SHP77 (cell line): ENCODE measurements at places on chromosomes 1 and 21.

DNA sequence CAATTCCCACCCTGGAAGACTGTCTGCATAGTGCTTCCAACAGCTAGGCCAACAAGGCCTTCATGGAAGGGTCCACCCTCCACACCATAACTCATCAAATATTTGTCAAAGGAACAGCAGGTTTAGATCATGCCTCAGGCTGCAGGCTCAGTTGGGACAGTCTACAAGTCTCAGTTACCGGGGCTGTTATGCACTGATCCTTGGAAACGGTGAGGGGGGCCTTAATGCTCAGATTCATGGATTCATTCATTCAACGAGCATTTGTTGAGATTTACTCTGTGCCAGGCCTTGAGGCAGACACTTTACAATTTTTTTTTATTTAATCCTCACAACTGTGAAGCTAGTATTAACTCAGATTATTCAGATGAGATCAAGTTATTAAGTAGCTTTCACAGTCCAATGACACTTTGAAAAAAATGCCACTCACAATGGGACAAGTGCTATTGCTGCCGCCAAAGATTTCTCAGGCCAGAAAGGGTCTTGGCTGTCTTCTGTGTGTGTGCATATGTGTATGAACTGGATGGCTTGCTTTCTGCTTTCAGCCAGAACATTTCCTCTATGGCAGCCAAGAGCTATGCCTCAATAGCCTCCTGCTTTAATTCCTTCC, 8.9 kb upstream of the C1orf216 start:
- no peak for DNase-seq

GRCh38 chr1:227297073-227297793, 21.1 kb downstream of the CDC42BPA start:
- no peak for DNase-seq

DNA sequence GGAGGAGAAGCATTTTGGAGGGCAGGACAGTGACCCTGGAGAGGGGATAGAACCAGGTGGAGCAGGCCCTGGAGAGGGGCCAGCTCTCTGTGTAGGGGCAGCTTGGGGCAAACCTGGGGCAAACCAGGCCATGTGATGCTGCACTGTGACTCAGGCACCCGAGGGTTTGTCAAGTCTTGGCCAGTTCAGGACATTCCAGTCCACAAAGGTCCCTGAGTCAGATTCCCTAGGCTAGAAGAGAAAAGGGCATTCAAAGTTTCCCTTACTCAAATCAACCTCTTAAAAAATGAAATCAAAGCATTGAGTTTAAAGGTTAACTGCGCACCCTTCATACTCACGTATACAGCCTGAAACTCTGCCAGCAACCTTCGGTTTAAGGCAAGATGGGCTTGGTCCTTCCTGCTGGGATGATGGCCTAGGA, 25.2 kb upstream of the PLA2G2C start:
- DNase-seq, result no peak

GRCh38 chr1:225597926-225598575, 54.9 kb downstream of the ENAH start:
- no peak for DNase-seq

GRCh38 chr1:56135069-56135863, 444.1 kb downstream of the PLPP3 start:
- no peak for DNase-seq

DNA sequence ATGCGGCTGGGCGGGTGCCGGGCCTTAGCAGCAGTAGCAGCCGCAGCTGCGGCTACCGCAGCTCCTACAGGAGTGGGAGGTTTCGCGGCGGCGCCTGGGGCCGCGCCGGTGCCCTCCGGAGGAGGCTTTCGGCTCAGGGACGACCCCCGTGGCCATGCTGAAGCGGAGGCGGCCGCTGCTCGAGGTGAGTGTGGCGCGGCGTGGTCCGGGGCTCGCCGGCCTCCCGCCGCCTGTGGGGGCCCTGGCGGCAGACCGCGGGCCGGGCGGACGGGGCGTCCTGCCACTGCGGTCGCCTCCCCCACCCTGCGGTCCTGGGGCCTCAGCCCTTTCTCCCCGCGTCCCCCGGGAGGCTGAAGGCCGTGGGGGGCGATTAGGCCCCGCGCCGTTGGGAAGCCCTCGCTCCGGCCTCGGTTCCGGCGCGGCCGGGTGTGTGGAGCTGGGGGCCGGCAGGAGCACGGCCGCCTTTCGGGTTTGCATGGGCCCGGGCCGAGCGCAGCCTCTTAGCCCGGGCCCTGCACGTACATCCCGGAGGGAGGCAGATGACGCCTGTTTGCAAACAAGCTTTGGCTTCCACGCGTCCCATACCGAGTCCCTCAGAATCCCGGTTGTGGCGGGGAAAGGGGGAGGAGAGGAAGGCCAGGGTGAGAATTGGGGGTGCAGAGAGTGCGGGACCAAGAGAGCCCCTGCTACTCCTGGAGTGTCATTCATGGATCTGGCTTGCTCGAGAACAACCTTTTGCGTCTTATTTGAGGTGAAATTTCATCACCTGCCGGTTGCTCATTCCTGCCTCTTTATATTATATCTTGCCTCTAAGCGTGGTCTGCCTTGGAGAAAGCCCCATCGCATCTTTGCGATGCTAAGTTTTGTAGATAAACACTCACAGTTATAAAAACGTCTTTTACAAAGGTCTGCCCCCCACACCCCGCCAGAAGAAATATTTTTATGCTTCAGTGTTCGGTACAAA, 613 bp downstream of the ZFYVE9 start:
- DNase-seq, result peak; percentile 49

DNA sequence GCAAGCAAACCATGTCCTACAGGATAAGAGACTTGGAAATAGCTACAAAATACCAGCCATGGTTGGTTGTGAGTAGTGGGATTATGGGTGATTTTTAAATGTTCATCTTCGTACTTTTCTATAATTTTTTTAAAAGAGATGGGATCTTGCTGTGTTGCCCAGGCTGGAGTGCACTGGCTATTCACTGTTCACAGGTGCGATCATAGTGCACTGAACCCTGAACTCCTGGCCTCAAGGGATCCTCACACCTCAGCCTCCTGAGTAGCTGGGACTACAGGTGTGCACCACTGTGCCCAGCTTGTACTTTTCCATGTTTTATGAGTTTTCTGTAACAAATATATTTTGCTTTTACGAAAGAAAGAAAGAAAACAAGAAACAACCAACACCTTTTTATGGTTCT, 224.2 kb downstream of the FOXD2 start:
- DNase-seq, result no peak

GRCh38 chr1:78184460-78185072, 138.8 kb downstream of the GIPC2 start:
- DNase-seq, result no peak

DNA sequence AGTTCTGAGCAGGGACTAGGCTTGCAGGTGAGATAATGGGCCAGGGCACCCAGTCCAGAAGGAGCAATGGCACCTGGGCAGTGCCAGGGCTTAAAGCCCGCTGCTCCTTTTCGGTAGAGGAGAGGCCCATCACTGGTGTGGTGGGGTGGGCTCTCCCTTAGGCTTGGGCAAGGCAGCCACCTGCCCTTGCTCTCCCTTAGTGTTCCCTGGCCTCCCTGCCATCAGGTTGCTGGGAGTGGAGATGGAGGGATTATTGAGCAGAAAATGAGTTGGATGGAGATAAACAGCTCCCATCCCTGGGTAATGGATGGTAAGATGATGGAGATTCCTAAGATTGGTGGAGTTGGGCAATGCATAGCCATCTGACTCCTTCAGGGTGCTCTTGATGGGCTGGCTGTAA, 7.9 kb downstream of the MYOG start:
- DNase-seq, result no peak

DNA sequence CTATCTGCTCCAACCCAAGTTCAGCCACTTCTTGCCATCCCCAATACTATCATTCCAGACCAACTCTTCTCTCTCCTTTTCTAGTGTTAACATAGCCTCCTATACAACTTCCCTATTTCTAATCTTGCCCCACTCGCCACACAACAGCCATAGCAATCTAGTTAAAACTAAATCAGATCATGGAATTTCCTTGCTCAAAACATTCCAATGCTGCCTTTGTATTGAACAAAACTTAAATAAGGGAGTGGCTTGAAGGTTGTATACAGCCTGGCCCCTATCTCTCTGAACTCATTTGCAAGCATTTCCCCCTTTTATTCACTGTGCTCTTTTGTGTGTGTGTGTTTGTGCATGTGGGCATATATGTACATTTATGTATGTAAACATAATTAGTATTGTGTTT, 118.1 kb upstream of the SGIP1 start:
- no peak for DNase-seq

GRCh38 chr21:36555199-36555800, 75.4 kb upstream of the CLDN14 start:
- DNase-seq, result no peak

DNA sequence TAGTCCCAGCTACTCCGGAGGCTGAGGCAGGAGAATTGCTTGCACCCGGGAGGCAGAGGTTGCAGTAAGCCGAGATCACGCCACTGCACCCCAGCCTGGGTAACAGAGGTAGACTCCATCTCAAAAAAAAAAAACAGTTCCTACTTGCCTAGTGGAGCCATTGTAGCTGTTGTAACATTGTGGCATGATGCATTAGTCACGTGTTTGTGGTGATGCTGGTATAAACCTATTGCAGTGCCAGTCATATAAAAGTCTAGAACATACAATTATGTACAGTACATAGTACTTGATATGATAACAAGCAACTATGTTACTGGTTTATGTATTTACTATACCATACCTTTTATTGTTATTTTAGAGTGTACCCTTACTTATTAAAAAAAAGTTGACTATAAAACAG, 16.2 kb downstream of the KYAT3 start:
- no peak for DNase-seq

- DNase-seq, result no peak
Measured at GRCh38 chr21:40255518-40256444, 388.5 kb downstream of the PCP4 start.

- DNase-seq, result no peak
Measured at GRCh38 chr1:150194381-150195031, 41.4 kb downstream of the ANP32E start.

DNA sequence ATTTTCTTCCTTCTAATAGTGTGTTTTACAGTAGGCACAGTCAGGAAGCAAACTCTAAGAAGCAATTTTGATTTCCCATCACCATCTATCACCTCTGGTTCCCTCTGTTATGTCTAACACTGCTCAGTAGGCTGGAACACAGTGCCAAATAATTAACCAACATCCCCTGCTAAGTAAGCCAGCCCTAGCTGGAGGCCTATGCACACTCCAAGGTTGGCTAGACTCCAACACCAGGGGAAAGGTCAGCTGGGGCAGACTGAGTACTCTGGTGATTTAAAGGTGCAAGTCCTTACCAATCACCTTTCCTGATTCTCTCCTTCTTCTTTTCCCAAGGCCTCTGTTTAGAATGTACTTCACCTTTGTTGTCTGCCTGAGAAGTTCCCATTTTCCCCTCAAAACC, 46.5 kb upstream of the BEND5 start:
- no peak for DNase-seq

DNA sequence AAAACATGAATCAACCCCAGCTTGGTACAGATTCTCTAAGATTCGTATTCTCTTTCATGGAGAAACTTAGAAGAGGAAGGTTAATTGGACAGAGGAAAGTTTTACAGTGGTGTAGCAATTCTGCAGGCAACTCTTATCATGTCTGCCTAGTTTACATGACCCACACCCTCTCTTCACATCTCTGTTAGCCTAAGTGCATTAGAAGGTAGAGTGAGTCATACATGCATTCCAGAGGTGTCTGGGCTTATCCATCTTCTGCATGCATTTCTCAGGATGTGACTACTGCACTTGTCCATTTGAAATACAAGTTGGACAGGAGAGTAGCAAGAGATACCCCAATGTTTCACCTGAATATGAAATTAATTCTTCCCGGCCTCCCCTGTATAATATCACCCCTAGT, 578.4 kb upstream of the NCAM2 start:
- DNase-seq, result no peak

DNA sequence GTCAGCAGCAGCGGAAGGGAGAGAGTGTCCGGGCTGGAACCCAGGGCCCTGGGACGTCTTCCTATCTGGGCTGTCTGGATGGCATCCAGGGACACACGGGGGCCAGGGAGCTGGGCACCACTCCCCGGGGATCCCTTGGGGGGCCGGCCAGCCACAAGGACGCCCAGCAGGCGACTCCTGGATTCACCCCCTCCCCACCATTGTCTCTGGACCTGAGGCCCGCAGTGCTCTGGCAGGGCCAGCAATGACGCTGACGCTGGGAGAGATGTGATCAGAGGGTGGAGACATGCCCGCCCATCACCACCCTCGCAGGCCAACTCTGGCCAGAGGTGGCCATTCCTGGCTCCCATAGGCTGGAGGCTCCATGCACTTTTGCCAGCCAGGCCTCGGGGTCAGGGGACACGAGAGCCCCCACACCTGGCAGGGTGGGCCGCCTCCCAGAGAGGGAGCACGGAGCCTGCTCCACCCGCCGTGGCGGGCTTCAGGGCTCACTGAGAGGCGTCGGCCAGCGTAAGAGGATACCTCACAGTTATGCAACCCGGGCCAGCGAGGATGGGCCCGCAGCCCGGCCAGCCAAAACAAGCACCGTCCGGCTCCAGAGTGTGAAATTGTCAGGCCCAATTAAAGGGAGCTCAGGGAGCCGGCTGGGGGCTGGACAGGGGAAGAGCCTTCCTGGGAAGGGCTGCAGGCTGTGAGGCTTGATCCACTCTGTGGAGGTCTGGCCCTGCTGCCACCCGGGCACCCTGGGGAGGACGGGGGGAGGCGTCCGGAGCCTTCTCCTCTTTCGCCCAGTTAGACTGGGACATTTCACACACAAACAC, 10.3 kb downstream of the ACTRT2 start:
- DNase-seq, result no peak

DNA sequence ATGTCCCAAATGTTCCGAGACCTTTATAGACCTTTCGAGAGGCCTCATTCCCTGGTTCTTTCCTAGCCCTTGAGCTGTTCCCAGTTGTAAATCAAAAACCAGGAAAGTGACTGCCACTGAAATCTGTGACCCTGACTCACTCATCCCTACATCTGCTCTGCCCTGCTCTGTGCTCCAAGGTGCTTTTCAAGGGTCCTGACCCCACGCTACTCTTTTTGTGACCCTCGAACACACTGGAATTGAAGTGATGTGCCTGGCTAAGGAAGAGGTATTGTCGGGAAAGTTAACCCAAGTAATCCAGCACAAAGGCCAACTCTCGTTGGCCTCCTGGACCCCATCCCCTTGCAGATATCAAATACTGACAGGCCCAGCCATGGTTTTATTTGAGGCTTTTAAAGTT, 244.4 kb downstream of the HHAT start:
- no peak for DNase-seq

- peak; percentile 57 for DNase-seq
Measured at GRCh38 chr1:63643926-63644325, 50.7 kb downstream of the PGM1 start.

- DNase-seq, result no peak
Measured at GRCh38 chr21:21057349-21058062, 59.3 kb downstream of the NCAM2 start.

- DNase-seq, result peak; percentile 17
Measured at GRCh38 chr21:36186506-36187399, 30.1 kb downstream of the DOP1B start.

- no peak for DNase-seq
Measured at GRCh38 chr1:2639203-2639602, 6.4 kb upstream of the MMEL1 start.

GRCh38 chr1:38265293-38266196, 219.0 kb upstream of the POU3F1 start:
- no peak for DNase-seq

- no peak for DNase-seq
Measured at GRCh38 chr1:160095382-160096105, 2.9 kb downstream of the IGSF8 start.
